ENCODE measurements at places on chromosomes 4 and X.
A peak's percentile ranks its signal among the peaks of the same experiment; 100 is the strongest.

- DNase-seq, result no peak
These were observed 68.6 kb upstream of the PPP3CA start for GRCh38 chr4:101415962-101416361.

DNA sequence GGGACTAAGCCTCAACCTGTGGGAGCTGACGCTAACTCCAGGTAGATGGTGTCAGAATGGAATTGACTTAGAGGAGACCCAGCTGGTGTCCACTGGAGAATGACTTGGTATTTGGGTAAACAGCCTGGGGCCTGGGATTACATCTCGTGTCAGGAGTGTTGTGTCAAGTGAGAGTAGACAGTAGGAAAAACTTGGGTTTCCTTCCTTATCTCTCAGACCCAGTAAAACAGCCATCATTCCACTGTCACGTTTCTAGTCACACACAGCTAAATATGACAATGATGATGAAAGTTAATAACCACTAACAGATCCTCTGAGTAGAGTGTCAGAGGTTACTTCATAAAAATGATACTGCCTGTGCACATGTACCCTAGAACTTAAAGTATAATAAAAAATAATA is 13.8 kb downstream of the ZNF674 start:
- no peak for DNase-seq

- DNase-seq, result no peak
These were observed 37.6 kb downstream of the MAGED4B start for GRCh38 chrX:52031371-52031770.

- no peak for DNase-seq
These were observed 12.4 kb downstream of the CLCN4 start for GRCh38 chrX:10169175-10169574.

DNA sequence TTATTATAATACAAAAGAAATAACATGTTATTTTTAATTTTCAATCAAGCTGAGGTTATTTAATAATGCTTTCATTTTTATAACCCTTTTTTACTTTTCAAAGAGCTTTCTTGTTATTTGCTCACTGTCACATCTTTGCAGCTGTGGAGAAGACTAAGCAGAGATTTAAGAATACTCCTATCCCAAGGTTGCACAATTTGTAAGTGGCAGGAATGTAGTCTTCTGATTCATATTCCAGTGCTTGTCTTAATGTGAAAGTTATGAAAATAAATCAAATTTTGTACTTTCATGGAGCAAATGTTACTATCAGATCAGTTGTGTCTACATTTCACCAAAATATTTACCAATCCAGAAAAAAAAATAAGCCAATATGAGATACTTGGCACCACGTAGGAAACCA is 86.6 kb downstream of the DDIT4L start:
- no peak for DNase-seq

- DNase-seq, result no peak
These were observed 414.2 kb upstream of the DIPK2B start for GRCh38 chrX:45614853-45615252.

GRCh38 chr4:70634482-70634881 is 5.9 kb downstream of the ENAM start:
- DNase-seq, result no peak

- DNase-seq, result no peak
These were observed 224.2 kb downstream of the DMD start for GRCh38 chrX:32987142-32987541.

- no peak for DNase-seq
These were observed 100.0 kb downstream of the ADAMTS3 start for GRCh38 chr4:72468904-72469502.

DNA sequence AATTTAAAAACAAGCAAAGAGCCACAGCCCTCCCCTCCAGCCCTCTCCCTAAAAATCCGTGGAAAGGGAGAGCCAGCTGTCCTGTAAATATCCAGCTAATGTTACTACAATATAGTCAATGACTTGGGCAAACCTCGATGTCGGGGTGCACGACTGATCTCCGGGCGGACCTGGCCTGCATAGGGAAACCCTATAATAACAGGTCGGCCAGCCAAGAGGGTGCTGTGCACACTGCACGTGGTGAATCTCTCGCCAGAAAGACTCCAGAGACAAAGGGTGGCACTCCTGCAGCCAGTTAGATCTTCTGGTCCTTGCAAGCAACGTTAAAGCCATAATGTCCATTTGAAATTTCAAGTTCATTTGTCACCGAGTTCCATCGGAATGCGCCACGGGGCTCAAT is 1092.8 kb downstream of the ADGRL3 start:
- DNase-seq, result no peak

DNA sequence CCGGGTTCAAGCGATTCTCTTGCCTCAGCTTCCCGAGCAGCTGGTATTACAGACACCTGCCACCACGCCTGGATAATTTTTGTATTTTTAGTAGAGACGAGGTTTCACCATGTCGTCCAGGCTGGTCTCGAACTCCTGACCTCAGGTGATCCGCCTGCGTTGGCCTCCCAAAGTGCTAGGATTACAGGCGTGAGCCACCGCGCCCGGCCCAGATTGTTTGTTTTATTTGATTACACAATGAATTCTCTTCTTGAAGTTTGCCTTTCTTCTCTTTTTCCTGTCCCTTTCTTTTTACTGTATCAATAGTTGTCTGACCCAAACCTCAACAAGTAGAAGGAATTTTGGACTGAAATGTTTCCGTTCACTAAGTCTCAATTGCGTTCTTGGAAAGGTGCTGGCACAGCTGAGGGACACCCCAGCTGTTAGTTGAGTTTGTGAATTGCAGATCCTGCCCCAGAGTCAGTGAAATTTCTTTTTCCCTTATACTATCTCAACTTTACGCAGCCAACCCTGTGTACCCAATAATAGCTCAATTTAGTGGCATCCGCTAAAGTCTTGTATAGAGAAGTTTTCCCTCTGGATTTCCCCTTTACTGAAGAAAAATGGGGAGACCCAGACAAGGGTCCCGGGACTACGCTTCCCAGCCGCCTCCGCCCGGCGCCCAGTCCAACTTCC is 639 bp upstream of the MTM1 start:
- no peak for DNase-seq

GRCh38 chr4:182240161-182241130 is 2.8 kb upstream of the TENM3 start:
- peak; percentile 43 for DNase-seq

DNA sequence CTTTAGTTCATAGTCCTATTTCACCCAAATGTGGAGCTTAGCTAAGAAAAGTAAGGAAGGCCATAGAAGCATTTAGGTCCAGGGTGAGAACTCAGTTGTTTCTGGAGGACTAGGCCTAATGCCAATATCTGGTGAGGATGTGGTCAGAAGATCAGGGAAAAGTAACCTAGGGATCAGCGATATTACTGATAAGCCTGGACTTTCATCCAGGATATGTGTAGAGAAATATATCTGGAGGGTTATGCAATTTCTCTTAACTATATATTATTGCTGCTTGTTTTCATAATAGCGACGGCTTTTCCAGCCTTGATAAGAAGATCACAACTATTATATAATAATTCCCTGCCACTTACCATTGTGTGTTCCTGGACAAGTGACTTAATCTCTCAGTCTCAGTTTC is 81.1 kb downstream of the FRAS1 start:
- no peak for DNase-seq

GRCh38 chr4:87235020-87235671 is 14.7 kb upstream of the KLHL8 start:
- DNase-seq, result no peak

DNA sequence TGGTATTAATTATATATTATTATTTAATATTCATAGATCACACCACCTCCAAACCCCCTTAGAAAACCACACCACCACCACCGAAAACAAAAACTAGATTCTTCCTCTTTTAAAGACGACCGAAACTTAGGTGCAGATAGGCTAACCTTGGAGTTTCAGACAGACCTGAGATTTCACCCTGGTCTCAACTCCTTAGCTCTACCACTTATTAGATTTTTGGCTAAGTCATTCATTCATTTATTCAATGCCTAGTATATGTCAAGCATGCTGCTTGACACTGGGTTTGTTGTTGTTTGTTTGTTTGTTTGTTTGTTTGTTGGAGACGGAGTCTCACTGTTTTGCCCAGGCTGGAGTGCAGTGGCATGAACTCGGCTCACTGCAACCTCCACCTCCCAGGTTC is 9.5 kb upstream of the BMP2K start:
- DNase-seq, result no peak

- peak; percentile 68 for DNase-seq
These were observed 10.7 kb upstream of the HCCS start for GRCh38 chrX:11100281-11101035.

Data from AG20443 (cell line).